GOT3 (cell line): ENCODE measurements at places on chromosomes 13 and 19.

DNA sequence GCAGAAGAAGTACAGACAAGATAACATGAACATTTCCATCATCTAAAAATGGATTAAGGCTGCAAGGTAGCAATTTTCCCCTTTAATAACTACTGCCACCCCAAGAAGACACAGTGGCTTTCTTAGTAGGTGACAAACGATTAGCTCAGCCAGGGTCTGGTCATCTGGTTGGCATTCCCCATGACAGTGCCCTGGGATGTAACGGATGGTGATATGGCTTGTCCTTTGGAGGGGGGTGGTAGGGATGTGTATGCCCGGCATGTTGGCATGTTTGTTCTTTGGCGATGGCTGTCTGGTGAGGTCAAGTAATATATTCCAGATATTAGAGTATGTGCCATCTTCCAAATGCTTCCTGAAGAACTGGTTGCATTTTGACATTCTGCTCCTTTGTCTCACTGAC lies 135.6 kb upstream of the ZNF536 start:
- no peak for DNase-seq

DNA sequence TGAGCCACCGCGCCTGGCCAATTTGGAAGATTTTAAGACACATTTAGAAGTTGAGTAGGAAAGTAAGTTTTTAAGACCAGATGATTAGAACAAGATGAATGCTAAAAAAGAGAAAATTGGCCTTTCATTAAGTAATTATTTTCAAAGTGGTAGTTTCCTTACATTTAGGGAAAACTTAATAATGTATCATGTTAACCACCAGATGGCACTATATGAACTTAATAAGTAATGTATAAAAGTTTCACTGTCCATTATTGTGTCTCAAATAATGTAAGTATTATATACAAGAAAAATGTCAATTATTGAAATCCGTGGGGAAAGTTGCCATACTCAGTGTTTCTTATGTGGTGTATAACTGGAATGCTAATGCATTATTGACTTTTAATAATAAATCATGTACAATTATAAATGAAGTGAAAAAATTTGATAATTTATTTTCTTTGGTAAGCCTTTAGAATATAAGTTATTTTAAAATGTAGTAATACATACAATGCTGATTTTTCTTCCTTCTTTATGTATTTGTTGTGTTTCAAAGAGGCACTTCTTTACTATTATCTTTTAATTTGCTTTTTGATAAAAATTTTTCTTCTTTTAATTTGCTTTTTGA lies 29.2 kb downstream of the COG6 start:
- no peak for DNase-seq

GRCh38 chr19:15634105-15634504 lies 6.6 kb upstream of the CYP4F3 start:
- no peak for DNase-seq

DNA sequence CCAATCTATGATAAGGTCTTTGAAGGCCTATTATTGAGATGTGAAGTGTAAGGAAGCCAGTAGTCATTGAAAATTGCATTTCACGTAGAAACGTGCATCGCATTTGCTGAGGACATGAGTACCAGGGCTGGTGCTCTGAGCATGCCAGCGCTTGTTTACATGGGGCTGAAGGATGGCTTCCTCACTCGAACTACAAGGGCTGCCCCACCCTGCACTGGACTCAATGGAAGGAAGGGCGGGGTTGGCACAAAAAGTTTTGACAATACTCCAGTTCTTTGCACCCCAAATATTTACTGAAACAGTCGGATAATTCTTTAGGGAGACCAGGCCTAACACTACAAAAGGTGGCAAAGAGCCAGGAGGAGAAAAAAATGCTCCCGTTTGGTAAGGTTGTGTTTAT lies 28.9 kb upstream of the MED4 start:
- DNase-seq = no peak

- DNase-seq = no peak
Observed at GRCh38 chr19:30091456-30091855, 149.4 kb downstream of the URI1 start.

DNA sequence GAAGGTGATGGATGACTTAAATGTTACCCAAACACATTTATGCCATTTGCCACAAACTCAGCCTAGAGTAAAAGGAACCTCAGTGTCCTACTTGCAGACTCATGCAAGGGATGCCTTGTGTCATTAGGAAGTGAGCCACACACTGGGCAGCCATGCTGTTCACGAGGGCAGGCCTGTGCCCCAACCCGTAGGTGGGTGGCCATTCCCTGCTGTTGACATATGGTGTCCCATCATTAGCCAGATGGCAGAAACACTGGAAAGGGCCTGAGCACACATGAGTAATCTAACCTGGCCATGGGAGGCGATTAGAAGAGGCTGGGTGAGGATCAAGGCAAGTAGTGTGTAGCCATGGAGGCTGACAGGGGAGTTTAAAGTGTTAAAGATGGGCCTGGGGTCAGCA lies 9.7 kb upstream of the LRCH1 start:
- DNase-seq = no peak

- DNase-seq = no peak
Observed at GRCh38 chr13:109427695-109428094, 358.7 kb downstream of the IRS2 start.

GRCh38 chr19:44190020-44190419 lies 22.3 kb upstream of the ZNF227 start:
- no peak for DNase-seq

DNA sequence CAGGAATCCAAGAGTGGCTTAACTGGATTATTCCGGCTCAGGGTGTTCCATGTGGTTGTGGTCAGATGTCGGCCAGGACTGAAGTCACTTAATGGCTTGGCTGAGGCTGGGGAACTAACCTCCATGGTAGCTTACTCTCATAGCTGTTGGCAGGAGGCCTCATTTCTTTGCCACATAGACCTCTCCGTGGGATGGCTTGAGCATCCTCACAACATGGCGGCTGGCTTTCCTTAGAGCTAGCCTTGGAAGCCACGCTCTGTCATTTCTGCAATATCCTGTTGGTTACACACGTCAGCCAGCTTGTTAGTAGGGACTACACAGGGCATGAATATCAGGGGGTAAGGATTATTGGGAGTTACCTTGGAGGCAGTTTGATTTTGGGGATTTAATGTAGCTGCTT lies 5.1 kb downstream of the CRX start:
- DNase-seq = no peak

DNA sequence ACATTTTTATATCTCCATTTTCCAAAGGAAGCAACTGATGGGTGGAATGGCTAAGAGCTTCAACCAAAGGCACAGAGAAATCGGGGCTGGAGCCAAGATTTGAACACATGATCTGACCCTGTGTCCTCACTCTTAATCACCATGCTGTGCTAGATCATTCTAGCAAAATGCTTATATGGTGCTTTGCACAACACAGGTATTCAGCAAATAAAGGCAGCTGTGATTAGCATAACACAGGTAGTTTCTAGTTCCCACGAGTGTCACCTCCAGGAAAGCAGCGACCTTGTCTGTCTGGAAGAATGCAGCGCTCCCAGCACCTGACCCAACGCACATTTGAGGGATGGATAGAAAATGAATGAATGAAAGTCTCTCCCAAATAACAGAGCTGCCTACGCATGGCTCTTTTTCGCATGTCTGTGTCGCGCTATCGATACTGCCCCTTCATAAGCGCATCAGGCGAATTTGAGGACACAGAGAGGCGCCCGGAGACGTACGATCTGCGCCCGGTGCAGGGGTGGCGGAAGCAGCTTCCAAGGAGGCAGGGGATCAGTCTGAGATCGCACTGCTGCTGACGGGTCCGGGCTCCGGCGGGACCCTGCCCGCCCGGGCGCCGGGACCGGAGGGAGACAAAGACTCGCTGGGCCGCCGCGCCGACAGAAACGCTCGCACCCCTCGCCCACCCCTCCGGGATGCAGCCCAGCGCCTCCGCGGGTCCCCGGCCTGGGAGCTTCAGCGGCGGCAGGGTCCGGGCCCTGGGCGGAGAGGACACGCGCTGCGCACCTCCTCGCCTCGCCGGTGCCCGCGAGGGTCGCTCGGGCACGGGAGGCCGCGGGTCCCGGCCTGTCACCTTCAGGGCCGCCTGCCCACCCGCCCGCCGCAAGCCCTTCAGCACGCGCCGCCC lies 609 bp downstream of the EPS15L1 start:
- no peak for DNase-seq

- DNase-seq = no peak
Observed at GRCh38 chr13:50990818-50991506, 81.4 kb downstream of the RNASEH2B start.

- no peak for DNase-seq
Observed at GRCh38 chr13:113433391-113433916, 19.8 kb downstream of the ADPRHL1 start.

DNA sequence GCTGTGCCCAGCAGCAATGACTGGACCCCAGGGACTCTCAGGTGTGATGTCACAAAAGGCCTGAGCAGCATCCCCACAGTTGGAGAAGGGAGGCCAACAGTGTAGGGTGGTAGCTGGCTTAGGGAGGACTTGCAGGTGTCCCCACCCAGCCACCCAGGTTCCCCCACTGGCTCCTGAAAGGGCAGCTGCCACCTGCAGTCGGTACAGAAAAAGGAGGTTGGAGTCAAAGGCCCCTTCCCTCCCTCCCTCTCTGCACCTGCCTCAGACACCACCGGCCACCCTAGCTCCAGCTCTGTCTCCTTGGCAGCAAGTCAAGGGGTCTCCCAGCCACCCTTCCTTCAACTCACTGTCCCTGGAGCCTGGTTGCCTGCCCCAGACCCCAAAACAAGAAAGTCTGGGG lies at the start of gene PCP2:
PCP2 (minus strand) TSS at position 22 of the 400 bp plus-strand sequence. CDS start 262 bp downstream, outside the sequence.
- DNase-seq = no peak

DNA sequence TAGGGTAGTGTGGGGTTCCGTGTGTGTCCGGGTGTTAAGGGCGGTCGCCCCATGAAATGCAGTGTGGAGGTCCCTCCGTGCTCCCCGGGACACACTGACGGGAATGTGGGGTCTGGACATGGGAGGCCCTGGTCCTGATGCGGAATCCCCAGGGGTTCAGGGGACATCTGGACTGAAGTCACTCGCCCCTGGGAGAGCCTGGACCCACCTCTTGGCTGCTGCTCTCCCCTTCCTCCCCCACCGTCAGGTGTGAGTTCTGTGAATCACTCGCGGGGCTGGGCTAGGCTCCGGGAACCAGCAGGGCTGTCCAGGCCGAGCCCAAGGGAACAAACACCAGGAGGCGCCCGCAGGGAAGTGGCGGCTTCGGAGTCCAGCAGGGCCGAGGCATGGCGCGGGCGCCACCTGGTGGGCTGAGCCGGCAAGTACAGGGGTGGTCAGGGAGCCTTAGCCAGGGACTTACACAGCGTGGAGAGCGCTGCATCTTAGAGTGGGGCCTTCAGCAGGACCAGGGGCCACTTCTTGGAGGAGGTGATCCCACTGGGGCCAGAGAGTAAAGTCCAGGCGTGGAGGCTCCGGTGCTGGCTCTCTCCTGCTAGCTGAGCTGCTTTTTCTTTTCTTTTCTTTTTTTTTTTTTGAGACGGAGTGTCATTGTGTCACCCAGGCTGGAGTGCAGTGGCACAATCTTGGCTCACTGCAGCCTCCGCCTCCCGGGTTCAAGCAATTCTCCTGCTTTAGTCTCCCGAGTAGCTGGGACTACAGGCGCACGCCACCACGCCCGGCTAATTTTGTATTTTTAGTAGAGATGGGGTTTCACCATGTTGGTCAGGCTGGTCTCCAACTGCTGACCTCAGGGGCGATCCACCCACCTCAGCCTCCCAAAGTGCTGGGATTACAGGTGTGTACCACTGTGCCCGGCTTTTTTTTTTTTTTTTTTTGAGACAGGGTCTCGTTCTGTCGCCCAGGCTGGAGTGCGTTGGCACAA lies 20.1 kb downstream of the WTIP start:
- DNase-seq = peak; percentile 58

- DNase-seq = no peak
Observed at GRCh38 chr13:31168736-31169135, 7.0 kb upstream of the HSPH1 start.

DNA sequence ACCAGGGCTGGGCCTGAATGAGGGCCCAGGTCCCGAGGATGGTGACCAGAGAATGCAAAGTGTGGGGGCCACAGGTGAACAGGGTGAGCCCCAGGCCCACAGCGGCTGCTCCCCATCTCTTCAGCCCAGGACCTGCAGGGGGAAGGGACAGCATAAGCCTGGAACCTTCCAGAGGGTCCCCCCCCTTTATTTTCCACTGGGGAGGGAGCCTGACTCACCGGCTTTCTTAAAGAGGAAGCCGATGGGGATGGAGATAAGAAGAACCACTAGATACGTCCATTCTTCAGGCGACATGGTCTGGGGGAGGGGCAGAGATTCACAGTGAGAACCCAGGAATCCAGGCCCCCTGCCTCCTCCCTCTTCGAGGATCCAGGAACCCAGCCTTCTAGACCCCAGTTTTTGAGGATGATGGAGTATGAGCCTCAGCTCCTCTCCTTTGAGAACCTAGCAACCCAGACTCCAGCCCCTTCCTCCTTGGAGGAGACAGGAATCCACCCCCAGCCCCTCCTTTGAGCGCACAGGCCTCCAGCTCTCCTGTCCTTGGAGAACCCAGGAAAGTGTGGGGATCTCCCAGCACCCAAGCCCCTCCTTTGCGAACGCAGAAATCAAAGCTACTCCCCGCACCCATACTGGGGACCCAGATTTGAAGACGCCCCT lies 1.0 kb downstream of the MBOAT7 start:
- no peak for DNase-seq

GRCh38 chr19:43439032-43439708 lies 24.5 kb downstream of the TEX101 start:
- no peak for DNase-seq

- DNase-seq = no peak
Observed at GRCh38 chr19:1228161-1228957, 9.4 kb downstream of the CBARP start.

- DNase-seq = no peak
Observed at GRCh38 chr13:111636804-111637203, 316.4 kb downstream of the TEX29 start.

GRCh38 chr19:30546332-30546731 lies 174.1 kb downstream of the ZNF536 start:
- DNase-seq = no peak

GRCh38 chr13:108929532-108930206 lies 300.3 kb downstream of the MYO16 start:
- no peak for DNase-seq

DNA sequence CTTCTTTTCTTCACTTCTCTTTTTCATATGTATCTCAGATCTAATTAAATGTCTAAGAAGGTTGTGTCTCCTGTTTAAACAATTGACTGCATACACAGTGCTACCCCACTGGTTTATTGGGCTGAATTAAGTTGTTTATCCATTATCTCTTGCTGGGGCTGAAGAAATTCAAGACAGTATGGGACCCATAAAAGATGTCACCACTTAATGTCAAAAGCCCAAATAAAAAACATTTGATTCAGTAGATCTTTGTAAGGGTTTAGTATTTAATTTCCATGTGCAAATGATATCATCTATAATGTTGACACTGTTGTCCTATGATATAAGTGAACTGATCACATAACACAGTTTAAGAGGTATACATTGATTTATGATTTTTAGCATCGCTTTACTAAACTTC lies 1431.9 kb upstream of the PCDH20 start:
- DNase-seq = no peak
